ENCODE measurements at places on chromosomes 7 and 10. TPM values are rescaled to one million over a fixed set of nuclear protein-coding genes. Genes with fewer than 3 reads are reported as not detected.

The MCMBP gene
- total RNA-seq, result 90.6 TPM

The SEC23IP gene
- total RNA-seq, result 87.2 TPM

The FGFBP3 gene
- total RNA-seq, result 1.5 TPM

The GPNMB gene
- total RNA-seq, result 0.42 TPM

The SCRN1 gene
- total RNA-seq, result 4.4 TPM

The ZDHHC4 gene
- 30.1 TPM for total RNA-seq

The GBX1 gene
- total RNA-seq, result not detected

The GPR37 gene
- total RNA-seq, result not detected

The CCM2 gene
- total RNA-seq, result 80.1 TPM

The DENND10 gene
- total RNA-seq, result 21.9 TPM

The ENO4 gene
- total RNA-seq, result not detected

The FOXL3 gene
- total RNA-seq, result not detected

The ZNF804B gene
- total RNA-seq, result not detected

The ICA1 gene
- total RNA-seq, result 1.0 TPM

The NUP205 gene
- total RNA-seq, result 150 TPM

The EPHA1 gene
- total RNA-seq, result 2.4 TPM

The KIAA1217 gene
- 0.53 TPM for total RNA-seq

The DRGX gene
- not detected for total RNA-seq

The TMEM184A gene
- total RNA-seq, result 0.05 TPM

The MOGAT3 gene
- total RNA-seq, result not detected

The CALHM3 gene
- not detected for total RNA-seq

The DENND2A gene
- not detected for total RNA-seq

The OR2A1 gene
- not detected for total RNA-seq

The GJD4 gene
- total RNA-seq, result not detected

The MNX1 gene
- not detected for total RNA-seq

The DNAJC12 gene
- total RNA-seq, result 6.6 TPM

The IL2RA gene
- 980 TPM for total RNA-seq

The POLR2J2 gene
- total RNA-seq, result 20.0 TPM

The FAM204A gene
- 44.1 TPM for total RNA-seq

The SAP25 gene
- 13.1 TPM for total RNA-seq

The SH2D4B gene
- not detected for total RNA-seq

The MAGI2 gene
- 0.12 TPM for total RNA-seq

The HYAL4 gene
- not detected for total RNA-seq

The PTCD1 gene
- total RNA-seq, result 4.7 TPM

The DNAJC2 gene
- 50.0 TPM for total RNA-seq

The ZNF92 gene
- 17.4 TPM for total RNA-seq

The CLDN3 gene
- not detected for total RNA-seq

The PAX2 gene
- 0.05 TPM for total RNA-seq

The FAM24A gene
- total RNA-seq, result not detected

The SFRP5 gene
- not detected for total RNA-seq

The SORBS1 gene
- total RNA-seq, result 1.0 TPM
